Bladder microvascular endothelial cell (primary cell): ENCODE measurements at places on chromosomes 6 and 20. TPM values are rescaled to one million over a fixed set of nuclear protein-coding genes. Genes with fewer than 3 reads are reported as not detected.

Gene XKR7
- not detected in 2 replicates for total RNA-seq

Gene PRDM13
- not detected in 2 replicates for total RNA-seq

Gene RBPJL
- total RNA-seq: not detected in 2 replicates

Gene FAM209A
- not detected in 2 replicates for total RNA-seq

Gene C6orf15
- total RNA-seq: not detected in 2 replicates

Gene NUP43
- total RNA-seq: 17.0 and 26.1 TPM in 2 replicates

Gene INSM1
- not detected in 2 replicates for total RNA-seq

Gene ABHD16A
- 48.6 and 84.4 TPM in 2 replicates for total RNA-seq

Gene TSBP1
- not detected in 2 replicates for total RNA-seq

Gene PSORS1C2
- not detected in 2 replicates for total RNA-seq

Gene SAMD10
- total RNA-seq: 1.6 and 3.9 TPM in 2 replicates

Gene CST4
- total RNA-seq: not detected in 2 replicates

Gene SLC26A8
- not detected in 2 replicates for total RNA-seq

Gene ALDH5A1
- total RNA-seq: 0.49 and 0.94 TPM in 2 replicates

Gene COL11A2
- 0.16 and 0.38 TPM in 2 replicates for total RNA-seq

Gene THEMIS
- total RNA-seq: not detected in 2 replicates

Gene GJA1
- total RNA-seq: 269 and 353 TPM in 2 replicates

Gene TCF15
- 1.6 and 3.7 TPM in 2 replicates for total RNA-seq
